Mucosa of descending colon (tissue), 3 donors: ENCODE measurements at places on chromosomes 5 and 9.

- no peak for DNase-seq
Measured at GRCh38 chr5:140986117-140986521, 19.8 kb downstream of the PCDHAC2 start.

GRCh38 chr9:92762781-92763708, 1.6 kb downstream of the BICD2 start:
- no peak for DNase-seq

GRCh38 chr9:68819065-68819464, 114.0 kb downstream of the PIP5K1B start:
- no peak for DNase-seq

DNA sequence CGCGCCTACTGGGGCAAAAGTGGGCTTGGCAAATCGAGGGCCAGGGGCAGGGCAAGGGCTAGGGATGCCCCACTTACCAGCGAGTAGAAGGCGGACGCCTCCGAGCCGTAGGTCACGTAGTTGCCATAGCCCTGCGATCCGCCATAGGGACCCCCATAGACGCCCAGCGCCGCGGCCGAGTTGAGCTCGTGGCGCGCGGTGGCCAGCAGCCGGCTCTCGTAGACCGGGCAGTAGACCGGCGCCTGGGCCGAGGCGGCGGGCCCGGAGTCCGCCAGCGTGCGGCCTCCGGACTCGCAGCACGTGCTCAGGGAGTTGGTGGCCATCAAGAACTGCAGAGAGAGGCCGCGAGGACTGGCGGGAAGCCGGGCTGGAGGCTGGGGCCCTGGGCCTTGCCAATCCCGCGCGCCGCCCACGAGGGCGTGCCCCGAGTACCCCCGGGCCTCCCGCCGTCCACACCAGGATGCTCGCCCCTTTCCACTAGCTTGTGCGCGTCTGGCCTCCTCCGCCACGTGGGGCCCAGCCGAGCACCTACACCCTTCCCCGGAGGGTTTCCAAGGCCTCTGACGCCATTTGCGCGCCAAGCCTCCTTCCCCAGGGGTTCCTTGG, 891 bp downstream of the IRX4 start:
- no peak for DNase-seq

DNA sequence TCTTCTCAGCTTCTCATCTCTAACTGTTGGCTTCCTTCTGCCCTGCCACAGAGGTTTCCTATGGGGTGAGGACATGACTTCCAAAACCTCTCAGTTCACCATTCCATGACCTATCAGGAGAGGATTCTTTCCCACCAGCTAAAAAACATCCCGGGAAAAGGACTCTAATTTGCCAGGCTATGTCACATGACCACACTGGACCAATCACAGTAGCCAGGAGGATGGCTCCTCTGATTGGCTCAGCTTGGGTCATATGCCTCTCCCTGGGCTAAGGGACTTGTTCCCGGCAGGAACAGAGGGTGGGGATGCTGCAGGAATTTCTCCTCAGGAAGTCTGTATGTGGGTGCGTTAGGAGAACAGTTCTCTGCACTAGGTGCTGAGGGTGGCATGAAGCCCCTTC, 40.3 kb upstream of the XPA start:
- no peak for DNase-seq

DNA sequence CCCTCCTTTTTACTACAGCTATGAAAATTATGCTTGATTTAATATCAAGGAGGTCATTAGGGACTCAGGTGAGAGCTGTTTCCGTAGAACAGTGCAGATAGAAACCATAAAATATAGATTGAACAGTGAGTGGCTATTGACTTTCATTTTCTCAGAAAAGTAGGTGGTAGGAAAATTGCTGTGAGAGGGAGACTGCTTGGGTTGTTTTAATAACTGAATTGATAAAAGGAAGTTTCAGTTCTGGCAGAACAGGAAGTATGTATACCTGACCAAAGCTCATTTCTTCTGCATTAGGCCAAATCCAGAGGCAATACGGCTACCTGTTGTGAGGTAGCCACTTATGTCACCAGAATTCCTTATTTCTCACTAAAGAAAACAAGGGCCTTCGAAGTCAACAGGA, 761.7 kb upstream of the ARRDC3 start:
- DNase-seq, result no peak

GRCh38 chr9:19998823-19999455, 210.1 kb upstream of the SLC24A2 start:
- no peak for DNase-seq

DNA sequence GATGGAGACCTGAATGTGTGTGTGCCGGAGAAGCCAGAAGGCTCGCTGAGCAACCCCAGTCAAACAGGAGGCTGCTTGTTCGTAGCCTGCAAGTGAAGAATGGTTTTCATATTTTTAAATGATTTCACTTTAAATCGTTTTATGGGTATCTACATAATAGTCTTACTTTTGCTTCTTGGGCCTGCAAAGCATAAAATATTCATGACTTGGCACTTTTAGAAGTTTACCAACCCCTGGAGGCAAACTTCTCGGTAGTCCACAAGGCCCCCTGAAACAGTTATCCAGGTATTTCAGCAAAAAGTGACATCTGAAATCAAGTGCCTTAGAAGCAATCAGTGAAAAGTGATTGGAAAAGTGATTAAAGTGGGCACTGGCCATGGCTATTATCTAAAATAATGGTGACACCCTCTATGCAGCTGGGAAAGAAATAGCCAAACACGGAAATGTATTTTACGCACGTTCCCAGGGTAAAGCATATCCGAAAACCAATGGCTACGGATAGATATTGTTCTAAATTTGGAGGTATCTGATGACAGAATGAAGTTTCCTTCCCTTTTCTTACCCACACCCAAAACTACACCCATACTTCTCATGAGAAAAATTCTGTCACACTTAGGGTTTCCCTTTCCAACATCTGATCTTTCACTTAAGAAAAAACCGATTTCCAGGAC, 39.0 kb downstream of the RAPGEF1 start:
- no peak for DNase-seq

DNA sequence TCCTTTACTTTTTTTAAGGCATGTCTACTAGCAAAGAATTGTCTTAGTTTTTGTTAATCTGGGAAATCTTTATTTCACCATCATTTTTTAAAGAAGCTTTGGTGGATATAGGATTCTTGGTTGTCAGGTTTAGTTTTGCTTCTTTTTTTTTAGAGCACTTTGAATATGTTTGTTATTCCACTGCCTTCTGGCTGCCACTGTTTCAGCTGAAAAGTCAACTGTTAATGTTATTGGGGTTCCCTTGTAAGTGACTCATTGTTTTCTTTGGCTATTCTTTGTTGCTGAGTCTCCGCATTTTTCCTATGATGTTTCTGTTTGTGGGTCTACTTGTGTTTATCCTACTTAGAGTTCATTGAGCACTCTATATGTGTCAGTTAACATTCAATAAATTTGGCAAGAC, 44.4 kb downstream of the PHAX start:
- DNase-seq, result no peak

DNA sequence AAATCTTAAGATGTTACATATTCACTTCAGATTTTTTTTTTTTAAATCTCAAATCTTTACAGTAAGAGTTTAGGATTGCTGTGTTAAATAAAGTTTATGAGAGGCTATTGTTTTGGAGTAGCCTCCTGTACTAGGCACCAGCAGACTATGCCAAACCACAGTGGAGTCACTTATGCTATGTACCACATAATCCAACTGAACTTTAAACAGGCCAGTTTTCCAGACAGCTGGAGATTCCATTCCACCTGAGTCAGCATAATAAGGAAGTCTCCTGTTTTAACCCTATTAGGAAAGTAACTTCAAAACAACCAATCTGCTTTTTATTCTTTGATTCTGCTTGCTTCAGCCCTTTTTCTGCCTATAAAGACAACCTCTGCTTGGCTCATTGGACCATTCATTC, 205.2 kb downstream of the CSNK1G3 start:
- DNase-seq, result no peak

DNA sequence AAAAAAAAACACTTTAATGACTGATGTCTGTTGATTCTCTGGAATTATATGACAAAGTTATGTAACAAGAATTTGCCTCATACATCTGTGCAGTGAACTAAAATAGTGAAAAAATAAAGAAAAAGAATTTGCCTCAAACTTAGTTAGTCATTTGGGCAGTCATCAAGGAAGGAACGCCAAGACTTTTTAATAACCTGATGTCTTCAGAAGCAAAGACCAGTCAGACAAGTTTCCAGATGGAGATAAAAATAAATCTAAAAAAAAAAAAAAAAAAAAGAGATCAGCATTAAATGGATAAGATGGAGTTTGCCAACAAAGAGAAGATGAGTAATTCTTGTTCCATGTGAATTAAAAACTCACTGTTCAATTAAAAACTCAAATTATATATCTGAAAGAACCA, 52.3 kb upstream of the JMY start:
- no peak for DNase-seq
